ENCODE measurements at places on chromosomes 7 and 10. TPM values are rescaled to one million over a fixed set of nuclear protein-coding genes. Genes with fewer than 3 reads are reported as not detected.

GRCh38 chr7:108326938-108327337 lies 129.3 kb downstream of the NRCAM start:
- no peak for DNase-seq

DNA sequence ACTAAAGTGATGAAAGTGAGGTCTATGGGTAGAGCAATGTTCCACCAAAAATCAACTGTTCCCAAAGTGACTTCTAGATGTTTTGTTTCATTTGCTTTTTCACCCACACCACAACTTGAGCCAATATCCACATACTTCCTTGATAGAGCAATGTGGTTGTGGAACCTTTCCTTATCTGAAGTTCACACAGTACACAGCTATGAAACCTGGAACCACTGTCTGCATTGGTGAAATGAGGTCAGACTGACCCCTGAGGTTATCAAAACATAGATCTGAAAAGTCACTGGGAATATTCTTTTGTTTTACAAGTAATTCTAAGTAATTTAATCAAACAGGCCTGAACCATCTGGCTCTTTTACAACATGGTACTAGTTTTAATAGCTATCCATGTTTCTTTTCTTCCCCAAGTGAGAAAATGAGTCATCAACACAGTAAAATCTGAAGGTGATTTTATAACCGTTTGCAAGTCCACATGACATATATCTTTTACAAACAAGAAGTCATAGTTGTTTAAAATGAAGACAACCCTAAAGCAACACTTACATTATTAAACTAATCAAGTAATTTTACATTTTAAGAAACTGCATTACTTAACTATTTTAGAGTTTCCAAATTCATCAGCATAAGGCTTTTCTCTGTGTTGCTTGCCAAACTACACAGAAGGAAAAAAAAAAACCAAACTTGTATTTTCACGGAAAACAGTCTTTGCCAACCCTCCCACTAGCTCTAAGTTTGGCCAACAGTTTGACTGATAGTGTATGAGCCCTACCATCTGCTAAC lies 80.3 kb downstream of the LRRC17 start:
- DNase-seq = no peak

The WDR86 gene
- not detected for total RNA-seq

- no peak for DNase-seq
Measured at GRCh38 chr7:72019436-72019835, 392.7 kb downstream of the CALN1 start.

The NPFFR1 gene
- not detected for total RNA-seq

The GNG11 gene
- total RNA-seq = not detected

The VPS37D gene
- total RNA-seq = 0.40 TPM

DNA sequence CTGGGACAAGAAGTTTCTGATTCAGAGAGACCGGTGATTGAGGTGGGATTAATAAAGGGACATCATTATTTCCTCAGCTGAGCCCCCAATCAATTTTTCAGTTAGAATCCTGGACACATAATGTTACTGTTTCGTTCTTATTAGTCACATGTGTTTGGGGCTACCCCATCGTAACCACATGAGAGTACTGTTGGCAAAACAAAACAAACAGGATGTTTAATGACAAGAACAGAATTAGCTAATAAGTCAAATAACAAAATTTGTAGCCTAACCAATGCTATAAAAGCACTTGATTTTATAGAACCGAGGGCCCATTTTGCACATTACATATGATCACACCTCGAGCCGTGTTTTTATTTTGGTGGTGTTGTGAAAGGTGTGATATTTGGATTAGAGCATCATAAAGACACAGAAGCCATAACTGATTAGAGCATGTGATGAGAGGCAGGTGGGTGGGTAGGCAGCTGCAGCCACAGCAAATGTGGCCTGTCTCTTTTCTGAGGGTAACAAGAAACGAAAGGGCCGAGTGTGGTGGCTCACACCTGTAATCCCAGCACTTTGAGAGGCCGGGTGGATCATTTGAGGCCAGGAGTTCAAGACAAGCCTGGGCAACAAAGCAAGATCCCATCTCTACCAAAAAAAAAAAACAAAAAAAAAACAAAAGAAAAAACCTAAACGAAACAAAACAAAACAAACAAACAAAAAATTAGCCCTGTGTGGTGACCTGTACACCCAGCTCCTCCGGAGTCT lies 1.8 kb upstream of the VWC2 start:
- DNase-seq = no peak

The CACNA2D1 gene
- total RNA-seq = not detected

GRCh38 chr10:21976739-21977138 lies 26.8 kb downstream of the DNAJC1 start:
- no peak for DNase-seq

- DNase-seq = no peak
Measured at GRCh38 chr10:123637326-123637880, 28.8 kb upstream of the GPR26 start.

The CALHM1 gene
- total RNA-seq = not detected

DNA sequence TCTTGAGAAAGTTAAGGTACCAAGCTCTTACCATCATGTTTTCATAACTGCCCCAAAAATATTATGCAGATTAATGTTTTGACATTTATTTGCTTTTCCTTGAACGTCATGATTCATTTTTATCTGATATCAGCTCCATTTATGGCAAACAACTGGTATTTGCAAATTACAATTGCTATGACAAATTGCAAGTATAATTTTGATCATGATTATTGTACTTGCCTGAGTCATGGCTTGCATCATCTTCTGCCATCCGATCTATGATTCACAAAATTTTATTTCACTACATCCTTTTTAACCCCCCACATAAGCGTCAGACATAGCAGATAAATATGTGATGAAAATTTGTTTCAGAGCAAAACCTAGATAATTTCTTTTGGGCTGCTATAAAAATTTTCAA lies 155.0 kb downstream of the STK31 start:
- no peak for DNase-seq

- no peak for DNase-seq
Measured at GRCh38 chr10:1199897-1200721, 143.9 kb downstream of the WDR37 start.

DNA sequence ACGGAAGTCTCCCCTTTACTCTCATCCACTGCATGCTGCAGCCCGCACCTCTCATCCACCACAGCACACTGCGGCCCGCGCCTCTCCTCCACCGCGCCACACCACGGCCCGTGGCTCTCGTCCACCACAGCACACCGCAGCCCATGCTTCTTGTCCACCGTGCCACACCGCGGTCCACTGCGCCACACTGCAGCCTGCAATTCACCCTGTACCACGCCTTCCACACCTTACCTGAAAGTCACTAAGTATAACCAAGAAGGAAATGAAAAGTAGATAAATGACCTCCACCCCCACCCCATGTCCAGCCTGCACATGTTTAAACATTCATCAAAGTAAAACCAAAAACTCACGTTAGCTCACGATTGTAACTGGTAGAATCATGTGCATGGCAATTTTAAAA lies 176.1 kb downstream of the DIP2C start:
- no peak for DNase-seq

The CYP26C1 gene
- total RNA-seq = 0.07 TPM

GRCh38 chr10:125768219-125768855 lies 7.3 kb downstream of the MMP21 start:
- no peak for DNase-seq

The FGFBP3 gene
- total RNA-seq = 2.7 TPM

The HOXA4 gene
- not detected for total RNA-seq

DNA sequence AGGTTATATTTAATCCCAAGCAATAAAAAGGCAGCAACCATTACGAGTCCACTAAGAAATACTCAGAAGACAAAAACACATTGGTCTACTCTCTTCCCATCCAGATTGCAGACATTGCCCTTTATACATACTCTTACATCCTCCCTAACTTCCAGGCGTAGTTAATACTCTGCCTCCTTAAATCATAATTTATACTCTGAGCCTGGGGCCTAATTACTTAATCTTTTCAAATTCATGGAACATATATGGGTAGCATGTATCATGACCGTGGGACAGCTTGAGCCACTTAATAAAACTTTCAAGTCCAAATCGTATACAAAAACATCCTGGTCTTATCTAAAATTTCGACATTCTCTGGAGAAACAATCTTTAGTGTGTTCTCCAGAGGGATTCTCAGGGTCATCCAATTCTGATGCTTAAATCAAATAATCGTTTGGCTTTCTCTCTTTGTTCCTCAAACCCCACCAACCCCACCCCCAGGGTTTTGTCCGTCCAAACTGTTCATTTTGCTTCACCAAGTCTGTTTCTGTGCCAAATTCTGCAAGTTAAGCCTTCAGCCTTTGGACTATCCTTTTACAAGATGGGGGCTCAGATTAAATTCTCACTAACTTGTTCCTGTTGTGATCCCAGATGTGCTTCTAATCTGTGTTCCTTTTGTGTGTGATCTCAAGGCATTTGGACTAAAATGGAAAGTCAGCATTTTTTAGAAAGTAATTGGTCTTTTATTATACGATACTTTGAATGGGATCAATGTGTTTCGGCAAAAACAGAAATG lies 86.4 kb downstream of the ADAM12 start:
- DNase-seq = no peak

DNA sequence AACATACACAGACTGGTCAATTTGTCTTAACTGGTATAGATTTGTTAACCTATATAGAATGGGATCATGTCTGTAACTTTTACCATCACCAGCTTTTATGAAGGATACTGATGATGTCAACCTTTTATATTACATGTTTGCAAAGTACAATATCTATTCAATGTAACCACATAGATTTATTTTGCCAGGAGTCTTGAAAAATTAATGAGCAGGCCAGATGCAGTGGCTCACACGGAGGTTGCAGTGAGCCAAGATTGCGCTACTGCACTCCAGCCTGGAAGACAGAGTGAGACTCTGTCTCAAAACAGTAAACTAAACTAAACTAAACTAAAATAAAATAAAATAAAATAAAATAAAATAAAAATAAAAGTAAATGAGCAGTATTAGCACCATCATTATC lies 30.0 kb upstream of the PARD3 start:
- no peak for DNase-seq

The PAPOLB gene
- not detected for total RNA-seq

The NUDT13 gene
- total RNA-seq = 0.91 TPM

- no peak for DNase-seq
Measured at GRCh38 chr7:31408140-31408729, 67.7 kb upstream of the NEUROD6 start.

DNA sequence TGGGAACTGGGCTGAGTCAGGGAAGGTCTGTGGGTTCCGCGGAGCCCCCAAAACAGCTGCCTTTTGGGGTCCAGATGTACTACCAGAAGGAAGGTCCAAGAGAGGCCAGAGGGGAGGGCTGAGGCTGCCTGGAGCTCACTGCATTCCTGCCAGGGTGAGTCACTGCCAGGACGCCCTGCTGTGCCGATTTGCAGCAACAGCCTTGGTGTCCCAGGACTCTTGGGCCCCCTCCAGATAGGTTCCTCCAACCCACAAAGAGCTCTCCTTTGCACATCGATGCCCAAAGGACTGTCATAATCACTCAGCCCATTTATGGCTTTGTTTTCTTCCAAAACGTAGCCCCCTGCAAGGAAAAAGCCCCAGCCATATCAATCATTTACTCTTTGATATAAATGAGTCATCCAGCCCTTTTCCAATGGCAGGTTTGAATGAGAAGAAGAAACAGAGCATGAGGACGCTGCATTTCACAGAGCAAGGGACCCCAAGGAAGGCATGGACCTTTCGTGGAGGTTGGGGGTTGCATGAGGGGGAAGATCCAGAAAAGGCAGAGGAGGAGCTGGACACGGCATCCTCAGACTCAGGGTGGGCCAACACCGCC lies 32.2 kb upstream of the COL13A1 start:
- no peak for DNase-seq

The CALML5 gene
- total RNA-seq = not detected

The HYAL4 gene
- not detected for total RNA-seq

DNA sequence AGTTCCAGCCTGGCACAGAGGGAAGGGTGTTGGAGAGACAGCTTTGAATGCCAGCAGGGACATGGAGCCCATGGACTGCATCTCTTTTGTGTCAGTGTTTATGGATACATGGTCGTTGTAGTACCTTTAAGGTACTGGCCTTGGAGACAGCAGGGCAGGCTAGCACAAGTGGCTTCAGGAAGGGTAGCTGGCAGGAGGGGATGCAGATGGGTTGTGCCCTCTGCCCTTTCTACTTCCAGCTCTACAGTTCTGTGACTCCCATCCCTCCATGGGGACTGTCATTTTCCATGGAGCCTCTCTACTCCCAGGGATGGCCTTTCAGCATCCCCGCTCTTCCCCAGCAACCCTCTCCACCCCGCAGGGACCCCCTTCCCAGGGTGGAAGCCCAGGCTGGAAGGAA lies 25.1 kb downstream of the POLL start:
- DNase-seq = no peak

DNA sequence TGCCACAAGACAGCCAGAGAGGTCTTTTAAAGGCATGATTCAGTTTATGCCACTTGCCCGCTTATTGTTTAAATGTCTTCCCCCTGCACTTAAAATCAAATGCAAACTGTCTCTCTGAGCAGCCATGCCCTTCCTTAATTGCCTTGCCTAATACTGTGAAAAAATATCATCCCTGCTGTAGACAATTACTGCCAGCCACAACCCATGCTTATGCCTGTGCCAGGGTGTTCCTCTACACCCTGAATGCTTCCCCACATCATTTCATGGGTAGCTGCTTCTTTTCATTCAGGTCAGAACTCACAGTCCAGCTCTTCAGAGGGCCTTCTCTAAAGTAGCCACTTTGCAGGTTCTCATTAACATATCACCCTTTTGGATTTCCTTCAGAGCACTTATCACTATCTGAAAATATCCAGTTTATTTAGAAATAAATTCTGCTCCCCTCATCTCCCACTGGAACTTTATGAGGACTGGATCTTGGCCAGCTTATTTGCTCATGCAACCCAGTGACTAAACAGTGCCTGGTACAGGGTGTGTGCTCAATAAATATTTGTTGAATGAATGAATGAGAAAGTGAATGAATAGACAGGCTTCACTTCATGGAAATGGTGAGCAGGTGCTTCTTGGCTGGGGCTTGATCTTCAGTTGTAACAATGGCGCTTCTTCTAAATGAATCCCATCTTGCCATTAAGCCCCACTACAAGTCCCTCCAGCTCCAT lies 162.4 kb upstream of the MDFIC start:
- DNase-seq = no peak

The KMT2E gene
- total RNA-seq = 104 TPM

The VAX1 gene
- total RNA-seq = not detected

The HOGA1 gene
- not detected for total RNA-seq

GRCh38 chr7:127967281-127967680 lies 64.0 kb downstream of the LRRC4 start:
- no peak for DNase-seq

GRCh38 chr10:1424648-1425047 lies 312.7 kb downstream of the ADARB2 start:
- no peak for DNase-seq

- no peak for DNase-seq
Measured at GRCh38 chr7:68015122-68015977, 1018.7 kb downstream of the TYW1 start.

The GSDME gene
- total RNA-seq = 9.6 TPM

- no peak for DNase-seq
Measured at GRCh38 chr7:123994449-123994848, 38.4 kb downstream of the TMEM229A start.

- no peak for DNase-seq
Measured at GRCh38 chr10:69818676-69819239, 17.1 kb downstream of the COL13A1 start.

The DGKI gene
- 21.4 TPM for total RNA-seq

The ADRB1 gene
- total RNA-seq = not detected

GRCh38 chr7:116633131-116633988 lies 38.6 kb upstream of the MET start:
- DNase-seq = no peak

The DLX6 gene
- not detected for total RNA-seq

The LRRC18 gene
- not detected for total RNA-seq

The RADIL gene
- total RNA-seq = 0.26 TPM

The TSPAN33 gene
- 6.2 TPM for total RNA-seq
